Cardiac fibroblast (primary cell): ENCODE measurements at places on chromosomes 6 and 20.

DNA sequence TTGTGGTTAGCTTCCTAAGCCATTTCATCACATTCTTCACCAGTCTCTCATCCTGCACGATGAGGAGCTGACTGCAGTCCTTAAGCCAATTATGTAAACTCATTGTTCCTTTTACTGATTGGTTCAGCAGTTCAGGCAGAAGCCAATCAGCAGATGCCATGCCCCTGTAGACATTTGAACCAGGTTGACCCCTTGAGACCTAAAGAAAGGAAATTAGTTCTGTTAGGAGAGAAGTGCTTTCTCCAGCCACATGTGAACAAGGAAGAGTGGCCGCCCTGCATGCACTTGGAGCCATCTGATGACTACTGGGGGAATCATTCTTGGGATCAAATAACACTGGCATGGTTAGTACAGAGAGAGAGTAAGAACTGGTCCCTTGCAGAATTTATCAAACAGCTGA is 535.2 kb upstream of the ID4 start:
- peak; percentile 17 for DNase-seq

- no peak for DNase-seq
These were observed 17.5 kb downstream of the KIF25 start for GRCh38 chr6:168015009-168015408.

- no peak for DNase-seq
These were observed 11.8 kb downstream of the CLVS2 start for GRCh38 chr6:123007885-123008284.

DNA sequence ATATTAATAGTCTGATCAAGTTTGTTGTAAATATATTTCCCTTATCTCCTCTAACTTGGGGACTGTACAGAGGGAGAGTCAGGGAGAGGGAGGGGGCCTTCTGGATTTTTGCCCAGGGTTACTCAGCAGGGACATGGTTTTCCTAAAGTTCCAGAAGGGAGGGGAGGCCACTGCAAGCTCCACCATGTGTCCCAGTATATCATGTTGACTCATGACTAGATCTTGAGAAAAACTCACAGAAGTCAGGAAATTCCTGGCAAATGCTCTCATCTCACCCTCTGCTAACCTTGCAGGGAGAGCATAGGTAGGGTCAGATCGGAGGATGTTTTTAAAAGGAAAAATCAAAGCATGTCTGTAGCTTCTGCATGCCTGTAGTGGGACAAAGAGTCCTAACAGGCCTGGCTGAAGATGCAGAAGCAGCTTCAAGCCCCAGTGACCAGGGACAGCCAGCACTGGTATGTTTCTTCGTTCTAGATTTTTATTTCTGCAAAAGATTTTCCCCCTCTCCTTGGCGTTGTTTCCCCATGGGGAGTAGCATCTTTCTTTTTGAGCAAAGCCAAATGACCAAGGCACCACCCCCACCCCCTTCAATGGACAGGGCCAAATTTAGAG is 272.9 kb upstream of the SUPT3H start:
- peak; percentile 94 for DNase-seq

DNA sequence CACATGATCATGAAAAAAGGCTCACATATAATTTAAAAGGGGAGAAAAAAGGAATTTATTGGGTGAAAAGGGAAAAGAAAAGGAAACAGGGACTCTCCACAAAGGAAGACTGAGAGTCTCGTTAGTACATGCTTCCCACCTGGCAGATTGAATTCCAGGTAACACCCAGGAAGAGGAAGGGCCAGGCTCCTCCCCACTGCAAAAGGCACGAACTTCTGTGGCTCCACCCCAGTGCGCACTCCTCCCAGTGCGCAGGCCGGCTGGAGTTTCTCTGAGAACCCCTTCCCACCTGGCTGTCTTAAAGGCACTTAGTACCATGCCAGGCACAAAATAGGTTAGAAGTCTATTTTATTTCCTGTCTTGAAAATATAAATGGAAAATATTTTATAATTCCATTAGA is 129.8 kb downstream of the COL12A1 start:
- DNase-seq, result no peak

DNA sequence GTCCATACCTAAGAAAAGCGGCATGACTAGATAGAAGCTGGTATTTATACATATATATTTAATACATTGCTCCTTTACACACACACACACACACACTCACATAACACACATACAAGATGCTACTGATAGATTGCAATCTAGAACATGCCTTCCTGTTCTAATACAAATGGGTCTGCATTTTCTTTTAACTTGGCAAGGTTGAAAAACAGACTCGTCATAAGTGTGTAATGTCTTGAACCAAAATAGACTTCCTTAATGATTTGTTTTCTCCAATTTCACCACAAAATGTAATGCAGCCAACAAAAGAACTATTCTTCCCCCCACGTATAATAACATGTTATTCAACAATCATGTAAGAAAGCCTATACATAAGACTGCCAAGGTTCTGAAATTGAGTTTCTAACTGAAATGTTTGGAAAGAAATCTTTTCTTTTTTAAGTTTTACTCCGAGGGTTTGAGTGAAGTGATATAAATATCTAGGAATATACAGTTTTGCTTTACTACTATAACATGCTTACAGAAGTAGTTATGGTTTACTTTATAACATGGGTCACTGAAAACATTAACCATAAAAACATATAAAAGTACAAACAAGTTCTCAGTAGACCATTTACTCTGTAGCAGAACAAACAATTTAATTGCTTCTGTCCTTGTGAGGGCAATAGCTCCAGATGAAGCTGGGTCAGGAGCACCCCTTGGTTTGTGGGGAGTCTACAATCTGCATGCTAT is 207.5 kb downstream of the FOXC1 start:
- peak; percentile 64 for DNase-seq

DNA sequence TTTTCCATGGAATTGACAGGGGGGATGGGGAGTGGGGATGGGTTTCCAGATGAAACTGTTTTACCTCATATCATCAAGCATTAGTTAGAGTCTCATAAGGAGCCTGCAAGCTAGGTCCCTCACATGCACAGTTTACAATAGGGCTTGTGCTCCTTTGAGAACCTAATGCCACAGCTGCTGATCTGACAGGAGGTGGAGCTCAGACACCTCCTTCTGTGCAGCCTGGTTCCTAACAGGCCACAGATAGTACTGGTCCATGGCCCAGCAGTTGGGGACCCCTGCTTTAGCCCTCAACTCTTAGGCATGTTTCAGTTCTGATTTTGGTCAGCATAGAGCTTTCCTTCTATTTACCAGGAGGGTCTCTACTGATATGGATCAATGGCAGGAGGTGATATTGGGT is 251.6 kb downstream of the LAMA2 start:
- DNase-seq, result peak; percentile 40

DNA sequence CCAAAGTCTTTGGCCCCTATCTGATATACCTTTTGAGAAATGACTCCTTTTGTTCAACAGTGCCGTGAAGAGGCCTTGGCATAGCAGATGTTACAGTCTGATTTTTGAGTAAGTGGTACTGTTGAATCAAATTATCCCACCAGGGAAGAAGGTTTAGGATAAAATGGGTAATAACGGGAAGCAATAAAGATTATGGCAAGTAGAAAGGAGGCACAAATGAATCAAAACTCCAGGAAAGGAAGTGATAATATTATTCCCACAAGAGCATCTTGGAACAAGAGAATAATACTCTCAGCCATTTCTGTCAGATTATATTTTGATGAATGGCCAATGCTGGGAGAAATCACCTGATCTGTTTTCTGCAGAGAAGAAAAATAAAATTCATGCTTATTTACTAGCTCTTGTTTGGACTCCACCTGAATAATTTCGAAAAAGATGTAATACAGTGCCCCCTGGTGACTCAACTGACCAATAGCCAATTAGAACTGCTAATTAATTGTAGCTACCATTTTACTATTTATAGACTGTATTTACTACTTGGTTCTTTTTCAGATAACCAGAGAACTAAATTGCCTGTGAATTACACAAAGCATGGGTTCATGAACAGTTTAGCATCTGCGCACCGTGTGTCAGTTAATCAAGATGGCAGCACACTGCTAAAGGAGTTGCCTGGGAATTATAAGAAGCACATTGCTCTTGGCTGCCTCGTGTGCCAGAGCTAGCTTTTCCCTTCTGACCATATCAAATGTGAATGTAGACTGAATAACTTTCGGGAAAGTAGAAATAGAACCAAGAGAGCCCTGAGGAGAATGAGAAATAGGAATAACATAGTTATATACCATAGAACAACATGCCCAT is 78.5 kb upstream of the TRDN start:
- DNase-seq, result peak; percentile 50

DNA sequence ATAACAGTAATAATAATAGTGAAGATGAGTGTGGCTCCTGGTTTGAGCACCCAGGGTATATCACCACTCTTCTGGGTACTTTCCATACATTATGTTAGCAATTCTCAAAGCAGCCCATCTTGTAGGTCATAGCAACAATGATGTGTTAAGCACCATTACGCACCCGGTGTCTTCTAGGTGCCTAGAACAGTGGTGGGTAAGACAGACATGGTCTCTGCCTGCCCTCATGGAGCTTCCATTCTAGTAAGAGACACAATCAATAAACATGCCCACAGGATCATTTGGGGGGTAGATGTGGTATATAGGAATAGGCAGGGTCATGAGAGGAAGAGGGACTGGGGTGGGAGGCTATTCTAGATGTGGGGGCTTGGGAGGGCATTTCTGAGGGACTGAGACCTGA is 21.0 kb upstream of the OCSTAMP start:
- no peak for DNase-seq

DNA sequence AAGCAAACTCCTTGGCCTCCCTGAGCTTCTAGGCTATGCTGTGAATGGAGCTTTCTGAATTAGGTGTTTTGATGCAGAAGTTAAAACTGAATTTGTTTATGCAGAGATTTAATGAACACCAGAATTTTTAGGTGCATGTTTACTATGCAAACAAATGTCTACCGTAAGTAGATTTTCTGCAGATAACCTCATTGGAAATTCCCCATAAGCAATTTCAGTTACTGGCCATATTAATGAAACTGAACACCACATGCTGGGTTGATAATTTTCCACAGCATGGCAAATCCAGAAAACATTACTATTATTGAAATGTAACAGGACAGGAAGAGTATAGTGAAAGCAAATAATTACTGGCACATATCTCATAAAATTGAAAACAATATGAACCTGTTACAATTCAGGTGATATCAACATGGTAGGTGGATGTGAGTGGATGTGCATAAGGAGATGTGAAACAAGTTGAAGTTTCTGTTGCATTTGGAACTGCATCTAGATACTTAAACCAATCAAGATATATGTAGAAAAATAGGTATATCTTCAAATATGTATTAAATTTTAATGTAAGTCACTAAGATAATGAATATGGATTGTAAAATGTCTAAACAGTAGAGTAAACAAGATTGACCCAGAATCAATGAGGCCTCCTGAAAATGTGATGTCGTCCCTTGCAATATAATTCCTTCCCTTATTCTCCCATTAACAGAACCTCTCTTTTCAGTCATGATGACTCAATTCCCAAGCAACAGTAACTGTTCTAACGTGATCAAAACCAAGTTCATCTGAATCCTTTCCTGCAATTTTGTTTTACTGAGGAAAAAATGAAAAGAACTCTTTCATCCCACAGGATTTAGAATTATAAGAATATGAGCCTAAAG is 11.0 kb downstream of the PTCHD4 start:
- DNase-seq, result no peak

DNA sequence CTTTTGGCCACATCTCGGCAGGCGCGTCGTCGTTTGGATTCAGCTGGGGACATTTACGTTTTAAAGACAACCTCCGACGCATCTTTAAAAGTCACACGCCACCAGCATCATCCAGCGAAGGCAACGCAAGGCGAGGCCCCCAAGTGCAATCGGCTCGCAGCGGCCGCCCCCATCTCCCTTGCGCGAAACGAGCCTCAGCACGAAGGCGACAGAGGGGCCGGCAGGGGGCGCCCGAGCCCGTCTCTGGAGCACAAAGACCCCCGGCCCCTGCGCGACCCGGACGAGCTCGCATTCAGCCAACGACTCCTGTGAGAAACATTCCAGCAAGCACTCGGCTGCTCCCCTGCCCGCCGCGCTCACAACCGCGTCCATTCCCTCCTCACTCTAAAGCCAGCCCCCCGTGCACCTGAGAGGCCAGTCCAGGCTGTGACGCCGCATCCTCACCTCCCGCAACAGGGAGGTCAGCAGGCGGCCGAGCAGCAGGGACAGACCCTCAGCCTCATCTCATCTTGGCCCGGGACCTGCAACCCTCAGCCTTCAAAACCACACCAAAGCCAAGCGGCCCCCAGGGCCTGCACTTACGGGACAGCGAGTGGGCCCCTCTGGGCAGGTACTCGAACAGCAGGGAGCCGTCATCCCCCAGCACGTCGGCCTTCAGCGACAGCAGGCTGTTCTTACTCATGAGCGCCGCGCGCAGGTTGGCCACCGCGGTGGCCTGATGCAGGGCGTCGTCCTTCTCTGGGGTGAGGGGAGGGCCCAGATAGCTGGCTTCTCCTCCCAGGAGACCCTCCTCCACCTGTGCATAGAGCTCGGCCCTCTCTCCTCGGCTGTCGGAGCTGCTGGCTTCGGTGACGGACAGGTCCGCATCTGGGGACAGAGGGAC is 35.8 kb downstream of the SLC2A4RG start:
- peak; percentile 42 for DNase-seq

GRCh38 chr20:64159711-64160110 is 4.5 kb upstream of the MYT1 start:
- DNase-seq, result no peak

DNA sequence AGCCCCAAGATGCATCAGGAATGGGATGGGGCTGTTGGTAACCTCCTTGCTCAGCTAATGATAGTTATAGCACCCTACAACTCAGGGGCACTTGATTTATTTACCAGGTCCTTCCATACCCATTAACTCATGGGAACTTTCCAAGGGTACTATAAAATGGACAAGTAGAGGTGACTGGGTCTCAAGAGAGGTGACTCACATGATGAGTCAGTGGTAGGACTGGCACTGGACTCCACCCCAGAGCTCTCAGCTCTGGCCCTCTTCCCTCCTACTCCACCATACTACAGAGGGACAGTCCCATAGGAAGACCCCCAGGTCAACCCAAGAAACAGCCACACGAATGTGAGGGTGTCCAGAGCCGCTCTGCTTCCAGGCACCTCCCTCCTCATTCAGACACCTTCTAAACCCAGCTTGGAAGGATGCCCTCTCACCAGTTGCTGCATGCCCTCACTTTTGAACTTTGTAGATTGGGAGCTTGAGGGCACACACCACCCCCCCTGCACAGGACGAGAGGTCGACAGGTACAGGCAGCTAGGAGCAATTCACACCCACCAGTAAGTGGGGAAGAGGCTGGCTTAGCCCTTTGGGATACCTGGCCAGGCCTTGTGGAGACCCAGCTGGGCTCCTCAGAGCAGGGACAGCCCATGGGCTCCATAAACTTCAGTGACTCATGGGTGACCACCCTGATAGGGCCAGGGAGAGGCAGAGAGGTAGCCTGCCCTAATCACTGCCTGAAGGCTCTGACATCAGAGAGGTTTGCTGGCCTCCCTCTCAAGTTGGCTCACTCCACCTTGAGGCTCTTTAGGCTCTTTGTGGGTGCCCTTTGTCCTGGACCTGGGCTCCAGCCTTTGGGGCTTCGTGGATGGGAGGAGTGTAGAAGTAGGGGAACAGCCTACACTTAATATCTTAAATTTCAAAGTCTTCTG is 81.6 kb upstream of the MLN start:
- DNase-seq, result peak; percentile 68

- no peak for DNase-seq
These were observed 165.1 kb upstream of the LAMP5 start for GRCh38 chr20:9349249-9349648.
